ENCODE measurements at places on chromosomes 7 and 10.

DNA sequence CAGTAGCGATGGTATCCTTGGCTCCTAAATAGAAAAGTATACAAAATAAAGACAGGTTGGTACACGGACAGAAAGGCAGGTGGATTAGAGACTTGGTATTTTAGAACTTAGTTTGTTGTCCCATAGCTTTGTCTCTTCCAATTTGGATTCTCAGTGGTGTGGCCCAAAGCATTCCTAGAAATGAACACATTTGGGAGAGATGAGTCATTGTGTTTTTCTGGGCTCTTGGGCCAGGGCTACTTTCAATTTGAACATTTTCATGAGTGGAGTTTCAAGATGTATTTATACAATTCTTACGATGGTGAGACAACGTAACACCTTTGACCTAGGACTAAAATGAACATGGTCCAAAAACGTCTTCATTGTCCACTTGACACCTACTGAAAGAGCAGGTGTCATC is 225.1 kb upstream of the YAE1 start:
- DNase-seq: no peak

DNA sequence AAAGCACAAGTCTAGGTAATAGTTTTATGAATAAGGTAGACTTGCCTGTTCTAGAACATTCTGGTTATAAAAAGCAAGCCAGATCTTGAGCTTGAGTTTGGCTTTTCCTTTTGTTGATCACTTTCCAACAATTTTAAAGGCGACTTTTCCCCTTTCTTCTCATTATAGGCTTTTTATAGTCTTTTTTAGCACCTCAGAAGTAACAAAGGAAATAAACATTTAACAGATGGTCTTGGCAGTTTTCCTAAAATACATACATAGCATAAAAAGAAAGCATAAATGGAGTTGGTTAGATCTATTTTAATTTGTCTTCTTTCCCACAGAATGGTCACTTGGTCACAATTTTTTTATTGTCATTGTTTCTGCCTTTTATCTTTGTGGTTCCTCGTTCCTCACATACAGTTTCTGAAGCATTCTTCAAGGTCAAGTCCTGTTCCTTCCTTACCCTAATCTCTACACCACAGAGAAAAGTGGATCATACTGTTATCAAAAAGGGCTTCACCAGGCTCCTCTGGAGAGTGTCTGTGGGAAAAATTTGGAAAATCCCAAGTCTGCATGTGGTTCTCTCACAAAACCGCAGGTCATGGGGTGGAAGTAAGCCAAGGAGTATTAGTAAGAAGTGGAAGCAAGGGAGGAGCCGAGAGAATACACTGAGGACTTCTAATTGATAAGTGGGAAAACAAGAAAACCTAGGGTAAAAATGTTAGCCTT is 31.3 kb downstream of the THNSL1 start:
- DNase-seq: no peak

GRCh38 chr7:48837266-48837665 is 87.1 kb upstream of the CDC14C start:
- no peak for DNase-seq

- no peak for DNase-seq
Observed at GRCh38 chr7:69596723-69597277, 1.5 kb upstream of the AUTS2 start.

DNA sequence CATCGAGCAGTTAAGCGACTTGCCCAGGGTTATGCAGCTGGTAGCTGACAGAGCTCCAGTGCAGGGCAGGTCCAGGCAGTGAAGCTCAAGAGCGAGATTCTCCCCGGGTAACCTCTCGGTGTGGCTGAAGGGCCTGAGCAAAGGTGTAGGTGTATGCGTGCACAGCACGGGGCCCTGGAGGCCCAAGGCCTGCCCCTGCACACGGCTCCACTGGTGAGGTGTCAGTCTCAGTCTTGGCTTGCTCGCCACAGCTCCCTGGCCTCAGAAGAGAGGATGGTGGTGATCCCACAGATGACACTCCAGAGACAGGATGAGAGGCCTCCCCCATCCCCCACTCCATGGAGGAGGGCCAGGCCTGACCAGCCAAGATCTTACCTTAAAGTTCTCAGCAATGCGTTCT is 12.0 kb downstream of the AKR1B1 start:
- no peak for DNase-seq

- DNase-seq: no peak
Observed at GRCh38 chr7:92657391-92657790, 67.2 kb upstream of the FAM133B start.

GRCh38 chr10:114825513-114826253 is 4.1 kb downstream of the FHIP2A start:
- no peak for DNase-seq

GRCh38 chr10:126663328-126663727 is 7.2 kb downstream of the C10orf90 start:
- DNase-seq: no peak

- DNase-seq: no peak
Observed at GRCh38 chr10:69086001-69086509, 1.8 kb upstream of the SRGN start.

DNA sequence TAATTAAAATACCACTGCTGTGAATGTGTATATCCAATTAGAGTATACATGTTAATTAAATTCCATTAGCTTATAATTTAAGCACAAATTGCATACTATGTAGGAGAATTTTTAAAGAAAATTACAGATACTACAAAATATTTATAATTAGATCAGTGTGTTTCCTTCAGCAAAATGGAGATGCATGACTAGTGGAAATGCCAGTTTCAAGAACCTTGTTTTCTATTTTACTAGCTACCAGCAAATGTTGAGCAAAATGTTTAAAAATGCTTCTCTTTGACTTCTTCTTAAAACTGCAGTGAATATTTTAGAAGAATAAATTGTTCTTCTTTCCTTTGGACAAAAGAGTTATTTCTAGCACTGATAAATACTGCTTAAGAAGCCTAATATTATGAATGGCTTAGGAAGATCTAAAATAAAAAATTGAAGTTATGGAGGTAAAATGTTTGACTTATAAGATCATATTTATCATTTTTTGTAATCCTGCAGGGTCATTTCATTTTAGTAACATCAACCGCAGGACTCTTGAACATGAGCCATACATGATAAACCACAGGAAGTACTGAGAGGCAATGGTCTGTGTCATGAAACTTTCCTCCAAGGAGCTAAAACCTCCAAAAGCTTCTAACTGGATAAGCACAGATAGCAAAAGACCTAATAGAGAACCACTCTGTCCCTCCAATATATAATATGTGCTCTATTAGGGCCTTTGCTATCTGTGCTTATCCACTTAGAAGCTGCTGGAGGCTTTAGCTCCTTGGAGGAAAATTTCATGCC is 1066.0 kb upstream of the CELF2 start:
- DNase-seq: no peak

DNA sequence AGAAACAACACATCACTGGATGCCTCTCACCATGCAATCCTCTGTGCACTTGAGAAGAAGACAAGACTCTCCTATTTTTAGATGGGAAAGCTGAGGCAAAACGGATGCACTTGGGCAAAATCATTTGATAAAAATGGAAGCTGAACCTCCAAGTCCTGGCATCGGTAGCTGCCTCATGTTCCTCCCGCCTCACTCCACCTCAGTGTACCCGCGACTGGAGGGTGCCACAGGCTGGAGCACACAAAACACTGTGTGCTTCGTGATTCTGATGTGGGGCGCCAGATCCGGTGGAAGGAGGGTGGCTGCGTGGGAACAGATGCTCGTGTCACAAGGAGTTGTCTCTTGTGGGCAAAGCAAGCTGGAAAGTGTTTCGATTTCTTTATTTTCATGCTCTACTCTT is 41.3 kb downstream of the TAS2R41 start:
- no peak for DNase-seq

- DNase-seq: peak; percentile 62
Observed at GRCh38 chr10:116444527-116445142, 17.0 kb downstream of the PNLIPRP3 start.

DNA sequence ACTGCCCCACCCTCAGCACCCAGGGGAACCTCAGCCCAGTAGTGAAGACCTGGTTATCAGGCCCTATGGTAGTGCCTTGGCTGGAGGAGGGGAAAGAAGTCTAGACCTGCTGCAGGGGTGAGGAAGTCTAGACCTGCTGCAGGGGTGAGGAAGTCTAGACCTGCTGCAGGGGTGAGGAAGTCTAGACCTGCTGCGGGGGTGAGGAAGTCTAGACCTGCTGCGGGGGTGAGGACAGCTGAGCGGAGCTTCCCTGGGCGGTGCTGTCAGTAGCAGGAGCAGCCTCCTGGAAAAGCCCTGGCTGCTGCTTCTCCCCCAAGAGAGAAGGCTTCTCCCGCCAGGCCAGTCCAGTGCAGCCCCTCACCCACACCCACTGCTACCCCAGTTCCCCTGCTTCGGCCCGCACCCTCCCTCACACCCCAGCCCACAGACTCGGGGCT is 6.3 kb downstream of the NOS3 start:
- DNase-seq: no peak

DNA sequence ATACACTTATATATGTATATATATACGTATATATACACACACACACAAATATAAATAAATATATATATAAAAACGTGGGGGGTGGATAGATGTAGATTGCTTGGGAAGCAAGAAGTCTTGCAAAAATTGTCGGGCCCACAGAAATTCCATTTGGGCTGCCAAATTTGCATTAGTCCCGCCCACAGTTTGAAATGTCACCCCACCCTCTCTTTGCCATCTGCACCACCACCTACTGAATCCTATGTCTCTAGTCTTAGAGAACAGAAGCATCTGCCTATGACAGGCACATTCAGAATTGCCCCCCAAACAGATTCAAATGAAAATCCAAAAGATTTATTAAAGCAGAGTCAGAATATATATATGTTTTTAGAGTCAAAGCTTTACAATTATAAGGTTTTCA is 25.6 kb upstream of the CACNA2D1 start:
- DNase-seq: no peak

- DNase-seq: no peak
Observed at GRCh38 chr10:48774416-48775205, 89.9 kb downstream of the WDFY4 start.

DNA sequence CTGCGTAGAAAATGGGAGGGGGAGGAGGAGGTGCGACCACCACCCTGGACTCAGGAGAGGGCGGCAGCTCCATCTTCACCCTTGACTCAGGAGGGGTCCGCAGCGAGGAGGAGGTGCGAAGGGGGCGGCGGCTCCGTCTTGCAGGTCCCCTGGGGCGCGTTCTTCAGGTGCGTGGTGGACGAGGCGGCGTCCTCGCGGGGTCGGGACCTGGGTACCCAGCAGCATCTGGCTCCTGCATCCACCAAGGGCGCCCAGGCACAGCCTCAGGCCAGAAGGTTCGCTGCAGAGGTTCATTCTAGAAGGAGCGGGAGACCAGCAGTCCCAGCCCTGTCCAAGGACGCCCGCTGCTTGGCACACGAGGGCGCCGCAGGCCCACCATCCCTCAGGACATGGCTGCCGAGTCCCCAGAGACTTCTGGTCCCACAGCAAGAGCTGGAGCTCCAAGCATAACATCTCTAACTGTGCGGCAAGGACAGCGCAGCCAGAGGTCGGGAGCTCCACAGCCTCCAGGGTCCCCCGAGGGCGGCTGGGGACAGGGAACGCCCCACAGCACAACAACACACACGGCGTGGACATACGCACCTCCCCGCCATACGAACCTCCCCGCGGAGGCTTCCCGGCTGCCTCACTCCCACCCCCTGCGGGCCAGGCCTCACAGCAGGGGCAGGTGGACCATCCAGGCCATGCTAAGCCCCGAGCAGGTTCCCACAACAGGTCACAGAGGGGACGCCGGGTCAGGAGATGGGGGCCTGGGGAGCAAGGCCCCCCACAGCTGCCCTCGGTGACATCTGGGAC is 16.8 kb upstream of the DPYSL4 start:
- no peak for DNase-seq

DNA sequence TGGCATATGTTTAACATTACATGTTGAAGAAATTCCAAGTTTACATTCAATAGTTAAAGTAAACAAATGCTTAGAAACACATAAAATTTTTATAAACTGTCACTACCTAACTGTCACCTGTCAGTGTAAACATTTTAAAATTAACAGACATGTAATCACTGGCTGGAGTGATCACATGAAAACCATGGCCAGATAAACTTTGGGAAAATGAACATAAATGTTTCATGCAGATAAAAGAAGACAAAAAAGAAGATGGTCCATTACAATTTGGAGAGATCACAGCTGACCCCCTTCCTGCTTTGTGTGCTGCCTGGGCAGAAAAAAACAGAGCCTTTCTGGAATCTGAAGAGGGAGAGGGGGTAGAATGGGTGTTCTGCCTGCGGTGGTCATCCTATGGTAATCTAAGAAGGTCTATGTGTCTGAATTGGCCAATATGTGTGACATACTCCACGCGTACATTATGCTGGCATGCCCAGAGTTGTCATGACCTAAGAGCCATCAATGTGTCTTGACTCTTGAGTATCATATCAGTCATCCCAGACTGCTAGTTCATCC is 57.5 kb upstream of the MEOX2 start:
- DNase-seq: no peak

GRCh38 chr7:14395860-14396259 is 406.4 kb upstream of the ETV1 start:
- DNase-seq: no peak

DNA sequence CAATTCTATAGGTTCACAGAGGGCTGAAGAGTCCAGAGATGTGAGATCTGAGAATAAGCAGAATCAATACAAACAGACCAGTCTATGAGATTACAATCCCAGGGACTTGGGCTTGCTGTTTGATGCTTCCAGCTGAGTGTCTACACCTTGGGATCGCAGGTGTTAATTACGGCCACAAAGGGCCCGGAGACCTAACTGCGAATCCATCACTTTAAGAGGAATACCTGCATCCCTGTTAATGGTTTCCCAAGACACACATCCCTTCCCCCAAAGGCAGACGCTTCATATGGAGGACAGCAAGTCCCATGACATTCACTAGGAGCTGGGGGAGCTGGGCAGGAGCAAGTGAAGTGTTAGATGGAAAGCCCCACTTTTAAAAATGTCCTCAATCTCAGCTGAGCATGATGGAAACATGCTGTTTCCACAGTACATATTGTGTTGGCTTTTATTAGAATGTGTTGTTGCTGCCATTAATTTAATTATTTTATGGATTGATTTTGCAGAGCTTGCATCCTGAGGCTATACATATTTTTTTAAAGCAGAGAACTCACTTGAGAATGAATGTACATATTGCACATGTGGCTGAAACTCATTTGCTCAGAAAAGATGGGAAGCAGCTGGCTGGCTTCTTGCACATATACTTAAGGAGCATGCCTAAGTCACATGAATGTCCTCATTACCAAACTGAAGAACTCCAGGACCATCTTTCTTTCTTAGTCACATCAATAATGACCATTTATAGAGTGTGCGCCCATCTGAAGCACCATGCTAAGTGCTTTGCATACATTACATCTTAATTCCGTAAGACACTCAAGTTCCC is 151.3 kb downstream of the NEBL start:
- DNase-seq: no peak

GRCh38 chr10:16195894-16196293 is 240.9 kb upstream of the PTER start:
- DNase-seq: no peak

DNA sequence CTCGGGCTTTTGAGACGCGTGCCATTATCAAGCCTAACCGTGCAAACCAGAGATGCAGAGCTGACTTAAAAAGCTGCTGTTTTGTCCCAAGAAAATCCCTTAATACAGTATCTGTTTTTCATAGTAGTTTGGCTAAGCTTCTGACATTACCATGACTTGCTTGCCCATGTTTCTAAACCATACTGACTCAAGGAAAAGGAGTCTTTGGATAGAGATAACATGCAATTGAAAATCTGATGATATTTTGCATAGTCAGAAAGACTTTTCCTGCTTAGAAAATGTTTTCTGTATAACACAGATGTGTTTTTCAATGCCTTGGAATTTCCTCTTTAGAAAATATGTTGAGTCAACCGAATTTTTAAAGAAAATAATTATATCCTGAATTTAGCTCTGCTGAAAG is 21.5 kb upstream of the AKR1E2 start:
- no peak for DNase-seq

- DNase-seq: no peak
Observed at GRCh38 chr10:62473241-62473640, 99.1 kb downstream of the ZNF365 start.
